ENCODE measurements at places on chromosomes 4 and X.

DNA sequence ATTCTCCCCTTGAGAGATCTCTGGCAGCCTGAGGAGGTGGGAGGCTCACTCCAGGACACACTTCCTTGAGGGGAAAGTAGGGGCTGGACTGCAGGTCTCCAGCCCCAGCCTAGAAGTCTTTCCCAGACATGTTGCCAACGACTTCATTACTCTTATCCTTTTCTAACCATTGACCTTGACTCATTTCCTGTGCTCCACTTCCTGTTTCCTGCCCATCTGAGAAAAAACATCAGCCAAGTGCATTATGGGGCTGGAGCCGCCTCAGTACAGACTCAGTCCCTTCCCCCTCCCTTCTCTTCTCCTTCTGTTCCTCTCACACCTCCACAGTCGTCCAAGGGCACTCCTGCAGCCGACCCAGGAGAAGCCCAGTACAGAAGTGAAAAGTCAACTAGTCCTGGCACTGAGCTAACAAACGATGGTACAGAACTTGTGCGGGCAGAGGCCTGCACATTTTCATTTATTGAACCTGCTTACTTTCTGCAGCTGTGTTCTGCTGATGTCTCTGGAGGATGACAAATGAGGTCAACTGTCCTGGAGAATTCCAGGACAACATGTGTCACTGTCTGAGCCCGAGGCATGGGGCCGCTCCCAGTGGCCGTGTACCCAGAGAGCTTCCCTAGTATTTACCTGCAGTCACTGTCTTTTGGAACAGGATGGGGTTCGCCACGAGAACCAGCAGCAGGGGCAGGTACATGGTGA is 20.1 kb downstream of the GPR143 start:
- DNase-seq, result no peak

DNA sequence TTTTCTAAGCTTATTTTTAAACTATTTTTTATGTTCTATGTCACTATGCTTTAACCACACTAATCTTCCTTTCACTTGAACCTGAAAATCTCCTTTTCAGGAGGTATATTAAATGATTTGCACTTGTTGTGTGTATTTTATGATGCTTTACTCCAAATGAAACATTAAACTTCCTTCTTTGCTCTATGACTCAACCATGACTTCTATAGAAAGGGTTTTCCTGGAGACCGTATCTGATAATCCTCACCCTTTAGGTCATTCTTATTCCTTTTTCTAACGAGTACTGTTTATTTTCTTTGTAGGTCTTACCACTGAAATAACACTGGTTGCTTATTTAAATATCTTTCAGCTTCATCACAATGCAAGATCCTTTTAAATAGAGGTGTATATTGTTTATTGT is 1163.2 kb downstream of the PCDH18 start:
- DNase-seq, result no peak

DNA sequence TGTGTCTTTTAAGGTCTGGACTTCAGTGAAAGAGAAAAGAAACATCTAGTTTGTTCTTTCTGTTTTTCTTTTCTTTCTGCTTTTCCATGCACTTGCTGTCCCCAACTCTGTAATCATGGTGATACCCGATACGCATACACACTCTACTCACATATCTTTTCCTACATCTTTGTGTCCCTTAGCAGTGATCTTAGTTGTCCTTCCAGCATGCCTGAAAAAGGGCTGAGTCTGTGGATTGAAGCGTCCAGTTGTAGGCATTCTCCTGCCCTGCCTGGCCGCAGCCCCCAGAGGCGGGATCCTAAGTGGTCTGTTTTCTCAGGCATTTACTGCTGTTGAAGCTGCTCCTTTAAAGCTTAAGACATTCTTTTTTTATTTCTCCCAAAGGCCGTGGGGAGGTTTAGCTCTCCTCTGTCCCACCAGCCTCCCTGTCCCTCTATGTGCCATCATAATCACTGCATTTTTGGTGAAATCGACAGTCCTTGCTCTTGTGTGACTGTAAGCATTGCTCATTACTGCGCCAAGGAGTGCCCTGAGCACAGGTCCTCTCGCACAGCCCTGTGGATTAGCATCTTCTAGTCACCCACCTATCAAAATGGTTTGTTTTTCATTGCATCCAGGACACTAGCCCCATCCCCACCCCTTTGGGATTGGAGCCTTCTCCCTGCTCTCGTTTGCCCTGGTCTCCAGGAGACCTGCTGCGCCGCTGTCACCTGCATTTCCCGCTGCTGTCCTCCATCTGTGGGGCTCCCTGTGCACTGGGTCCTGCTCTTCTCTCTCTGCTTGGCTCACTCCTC is 4.4 kb downstream of the RGS12 start:
- no peak for DNase-seq

DNA sequence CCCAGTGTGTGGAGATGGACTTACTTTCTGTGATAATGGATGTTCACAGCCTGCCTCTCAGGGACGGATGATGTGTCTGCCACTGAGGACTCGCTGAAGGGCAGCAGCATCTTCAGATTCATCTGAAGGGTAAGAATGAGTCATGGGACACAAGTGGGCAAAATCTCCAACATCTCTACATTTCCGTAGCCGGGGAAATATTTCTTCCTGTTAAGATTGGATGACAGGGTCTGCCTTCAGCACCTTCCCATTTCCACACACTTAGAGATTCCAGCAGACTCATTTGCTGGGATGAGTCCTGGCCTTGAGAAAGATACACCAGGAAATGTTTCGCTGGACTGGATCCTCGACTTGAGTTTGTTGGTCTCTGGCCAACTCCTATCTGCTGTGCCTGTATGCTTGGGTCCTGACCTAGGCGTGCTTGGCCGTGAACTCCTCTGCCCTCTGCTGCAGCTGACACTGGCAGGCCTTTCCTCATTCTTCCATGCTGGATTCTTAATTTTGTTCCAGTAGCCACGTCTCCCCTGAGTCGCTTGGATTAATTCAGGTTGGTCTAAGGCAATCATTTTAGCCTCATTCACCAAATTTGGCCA is 46.5 kb upstream of the SOD3 start:
- no peak for DNase-seq

DNA sequence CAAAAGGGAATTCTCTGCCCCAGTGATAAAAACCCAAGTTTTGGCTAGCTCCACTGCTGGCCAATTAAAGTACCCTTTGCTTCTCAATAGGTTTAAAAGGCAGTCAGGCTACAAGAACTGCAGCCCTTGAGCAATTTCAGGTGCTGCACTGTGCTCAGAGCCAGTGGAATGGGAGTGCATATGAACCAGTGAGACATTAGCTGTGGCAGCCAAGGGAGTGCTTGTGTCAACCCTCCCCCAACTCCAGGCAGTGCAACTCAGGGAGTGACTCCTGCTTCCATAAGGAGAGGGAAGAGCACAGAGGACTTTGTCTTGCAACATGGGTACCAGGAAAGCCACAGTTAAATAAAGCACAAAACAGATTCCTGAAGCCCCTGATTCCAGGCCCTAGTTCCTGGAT is 61.6 kb upstream of the VAMP7 start:
- no peak for DNase-seq

DNA sequence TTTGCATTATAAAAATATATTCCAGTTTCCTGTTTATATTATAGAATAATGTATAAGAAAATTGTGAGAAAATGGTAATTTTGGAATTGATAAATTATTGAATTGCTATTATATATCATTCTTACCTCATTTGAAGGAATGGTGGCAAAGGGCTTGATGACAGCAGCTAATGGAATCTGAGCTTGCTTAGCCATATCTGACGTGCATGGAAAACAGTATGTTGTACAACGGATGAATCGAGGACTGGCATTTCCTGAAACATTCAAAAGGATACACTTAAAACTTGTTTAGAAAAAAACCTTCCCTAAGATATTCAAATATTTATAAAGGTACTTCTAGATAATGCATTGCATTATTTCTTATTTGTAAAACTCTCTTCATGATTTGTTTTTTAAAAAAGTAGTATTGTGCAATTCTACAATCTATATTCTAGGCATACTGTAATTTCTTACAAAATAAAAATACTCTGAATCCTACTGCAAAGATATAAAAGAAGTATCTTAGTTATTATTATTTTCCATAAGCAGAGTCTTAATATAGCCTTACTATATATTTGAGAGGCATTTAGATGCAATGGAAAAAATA is 38.3 kb downstream of the SEC24D start:
- DNase-seq, result no peak

DNA sequence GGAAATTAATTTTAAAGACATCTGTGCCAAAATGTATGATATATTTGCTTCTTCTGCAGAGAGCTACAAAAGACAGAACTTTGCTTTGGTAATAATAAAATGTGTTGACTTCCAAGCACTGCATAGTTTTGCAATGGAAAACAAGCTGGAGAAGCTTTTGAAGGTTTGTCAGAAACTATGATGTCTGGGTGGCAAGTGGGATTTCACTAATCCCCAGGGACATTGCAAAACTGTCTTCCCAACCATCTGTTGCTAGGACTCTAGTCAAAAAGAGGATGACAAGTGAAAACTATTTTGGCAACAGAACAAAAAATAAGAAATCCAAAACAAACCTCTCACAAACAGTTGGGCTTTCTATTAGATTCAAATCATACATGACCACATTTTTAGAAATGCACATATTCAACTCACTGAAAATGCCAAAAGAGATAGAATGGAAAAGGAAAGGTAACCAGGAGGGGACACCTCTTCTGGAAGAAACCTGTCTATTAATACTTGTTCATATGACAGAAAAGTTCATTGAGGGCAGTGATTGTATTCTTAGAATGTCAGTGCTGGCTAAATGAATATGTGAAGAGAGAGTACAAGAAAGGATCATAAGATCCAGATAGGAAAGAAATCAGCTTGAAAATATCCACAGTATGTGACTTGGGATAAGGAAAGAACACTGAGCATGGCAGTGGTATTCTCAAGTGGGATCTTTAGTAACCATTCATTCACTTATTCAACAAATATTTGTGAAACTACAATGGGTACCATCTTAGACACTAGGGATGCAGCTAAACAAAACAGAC is 228.0 kb downstream of the RASL11B start:
- DNase-seq, result no peak

GRCh38 chr4:26909369-26909768 is 48.7 kb downstream of the STIM2 start:
- no peak for DNase-seq

Data from T-helper 22 cell (primary cell).